ENCODE measurements at places on chromosomes 5 and 9. TPM values are rescaled to one million over a fixed set of nuclear protein-coding genes. Genes with fewer than 3 reads are reported as not detected.

Gene MLANA
- not detected for total RNA-seq

Gene UBQLN1
- total RNA-seq: 45.9 TPM

Gene HTR4
- not detected for total RNA-seq

Gene SNAPC4
- 7.2 TPM for total RNA-seq

Gene PCDHGA3
- total RNA-seq: 0.60 TPM

Gene MORN5
- not detected for total RNA-seq

Gene LECT2
- 6.5 TPM for total RNA-seq

DNA sequence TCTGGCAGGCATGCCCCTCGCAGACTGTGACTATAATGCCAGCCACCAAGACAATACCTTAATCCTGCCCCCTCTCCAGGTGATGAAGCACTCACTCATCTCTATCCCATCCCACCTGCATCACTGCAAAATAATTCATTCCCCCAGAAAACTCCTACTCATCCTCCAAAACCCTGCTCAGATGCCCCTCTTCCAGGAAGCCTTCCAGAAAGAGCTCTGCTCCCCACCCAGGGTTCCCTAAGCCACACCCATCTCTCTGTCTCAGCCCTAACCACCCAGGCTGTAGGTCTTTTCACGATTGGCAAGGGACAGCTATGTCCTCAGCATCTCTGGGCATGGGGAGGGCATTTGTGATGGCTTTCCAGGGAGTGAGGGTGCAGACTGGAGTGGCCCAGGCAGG lies 17.2 kb downstream of the NR5A1 start:
- no peak for DNase-seq

GRCh38 chr5:440401-441201 lies 2.4 kb upstream of the EXOC3 start:
- DNase-seq: no peak

DNA sequence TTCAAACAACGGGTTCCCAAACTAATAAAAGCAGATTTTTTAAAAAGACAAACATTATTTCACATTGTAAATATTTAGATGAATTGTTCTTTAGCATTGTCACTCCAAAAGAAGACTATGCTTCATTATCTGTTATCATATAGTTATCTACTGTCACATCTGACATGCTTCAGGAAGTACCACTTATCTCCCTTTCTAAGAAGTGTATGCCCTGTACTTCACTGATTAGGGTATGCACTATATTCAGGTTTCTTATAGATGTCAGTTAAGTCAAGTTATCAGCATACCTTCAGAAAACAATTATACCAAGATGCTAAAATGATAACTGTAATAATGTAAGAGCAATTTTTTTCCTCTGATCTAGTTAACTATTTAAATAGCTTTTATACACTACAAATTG lies 40.4 kb downstream of the LMBRD2 start:
- no peak for DNase-seq

DNA sequence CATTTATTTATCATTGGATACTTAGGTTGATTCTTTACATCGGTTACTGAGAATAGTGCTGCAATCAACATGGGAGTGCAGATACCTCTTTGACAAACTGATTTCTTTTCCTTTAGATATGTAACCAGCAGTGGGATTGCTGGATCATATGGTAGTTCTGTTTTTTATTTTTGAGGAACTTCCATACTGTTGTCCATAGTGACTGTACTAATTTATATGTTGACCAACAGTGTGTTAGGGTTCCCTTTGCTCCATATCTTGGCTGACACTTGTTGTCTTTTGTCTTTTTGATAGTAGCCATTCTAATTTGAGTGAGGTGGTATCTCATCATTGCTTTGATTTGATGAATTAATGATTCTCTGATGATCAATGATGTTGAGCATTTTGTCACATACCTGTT lies 137.3 kb upstream of the PITX1 start:
- DNase-seq: no peak

DNA sequence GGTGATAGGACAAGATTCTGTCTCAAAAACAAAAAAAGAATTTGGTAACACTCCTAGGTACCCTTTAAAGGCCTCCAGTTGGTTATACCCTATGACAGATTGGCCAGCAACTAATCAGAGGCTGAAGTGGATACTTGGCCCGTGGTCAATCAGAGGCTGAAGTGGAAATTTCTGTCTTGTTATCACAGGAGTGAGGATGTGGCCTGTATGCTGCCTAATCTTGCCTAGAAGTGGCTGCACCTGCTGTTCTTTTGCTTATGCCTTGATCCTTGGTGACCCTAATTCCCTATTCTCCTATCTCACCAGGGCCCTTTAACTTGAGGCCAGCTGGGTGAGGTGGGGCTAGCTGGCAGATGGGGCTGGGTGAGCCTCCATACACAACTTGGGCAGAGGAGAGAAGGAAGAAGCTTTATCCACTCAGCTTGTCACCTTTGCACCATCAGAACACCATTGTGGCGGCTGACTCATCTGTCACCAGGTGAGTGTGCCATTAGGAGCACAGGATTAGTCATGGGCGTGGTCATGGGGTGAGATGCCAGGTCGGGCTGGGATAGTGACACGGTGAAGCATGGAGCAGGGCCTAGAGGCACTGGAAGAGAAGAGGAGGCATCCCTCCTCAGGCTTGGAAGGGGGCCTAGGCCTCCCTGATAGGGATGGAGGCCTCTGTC lies 41.5 kb downstream of the SAR1B start:
- peak; percentile 31 for DNase-seq

DNA sequence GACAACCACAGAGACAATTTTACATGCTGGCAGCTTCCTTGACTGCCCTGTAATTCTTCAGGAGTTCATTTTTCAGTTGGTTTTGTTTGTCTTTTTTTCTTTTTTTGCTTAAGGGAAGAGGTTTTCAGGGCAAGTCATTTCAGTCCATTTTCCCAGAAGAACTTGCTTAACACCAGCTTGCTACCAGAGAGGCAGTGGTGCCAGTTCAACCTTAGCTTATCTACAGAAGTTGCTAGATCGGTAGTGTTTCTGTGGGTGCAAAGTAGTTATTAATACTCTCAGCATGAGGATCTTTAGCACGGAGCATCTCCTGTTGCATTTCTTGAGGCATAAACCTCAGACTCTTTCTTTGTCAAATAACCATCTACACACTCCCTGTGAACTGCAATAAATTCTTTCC lies 1.1 kb downstream of the SPEF2 start:
- no peak for DNase-seq

GRCh38 chr5:109413458-109413857 lies 3.7 kb upstream of the PJA2 start:
- no peak for DNase-seq

- DNase-seq: peak; percentile 73
Measured at GRCh38 chr9:33466565-33467495, 6.9 kb downstream of the NOL6 start.

GRCh38 chr5:177565046-177565445 lies 10.7 kb upstream of the FAM193B start:
- no peak for DNase-seq

Data from left lobe of liver (tissue), 2 donors.